ENCODE measurements at places on chromosomes 7 and 10.

DNA sequence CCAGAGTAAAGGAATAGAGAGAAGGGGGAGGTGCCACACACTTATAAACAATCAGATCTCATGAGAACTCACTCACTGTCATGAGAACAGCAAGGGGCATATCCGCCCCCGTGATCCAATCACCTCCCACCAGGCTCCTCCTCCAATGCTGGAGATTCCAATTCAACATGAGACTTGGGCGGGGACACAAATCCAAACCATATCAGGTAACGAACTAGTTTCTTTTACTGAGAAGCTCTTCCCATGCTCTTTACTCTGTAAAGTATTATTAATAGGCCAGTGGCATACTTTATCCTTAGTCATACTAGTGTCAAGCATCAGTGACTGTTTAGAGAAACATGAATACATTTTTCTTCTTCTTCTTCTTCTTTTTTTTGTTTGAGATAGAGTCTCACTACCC, 39.4 kb upstream of the ZNF488 start:
- no peak for DNase-seq

DNA sequence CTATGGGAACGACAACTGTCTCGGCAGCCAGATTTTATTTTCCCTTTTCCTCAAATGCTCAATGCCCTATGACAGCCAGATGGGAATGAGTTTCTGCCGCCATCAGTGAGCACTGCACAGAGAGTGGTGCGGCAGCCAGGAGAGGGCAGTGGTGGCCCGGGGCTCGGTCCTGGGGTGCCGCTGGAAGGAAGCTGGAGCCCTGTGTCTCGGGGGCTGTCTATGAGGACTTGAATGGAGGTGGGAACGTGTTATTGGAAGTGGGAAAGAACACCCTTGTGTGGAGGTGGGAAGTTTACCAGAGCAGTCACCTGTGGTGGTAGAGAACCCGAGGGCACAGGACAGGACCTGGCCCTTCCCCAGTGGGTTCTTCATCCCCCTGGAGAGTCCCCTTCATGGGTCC, 35.8 kb downstream of the JAKMIP3 start:
- DNase-seq, result no peak

GRCh38 chr7:46428295-46428694, 507.2 kb upstream of the IGFBP3 start:
- no peak for DNase-seq

DNA sequence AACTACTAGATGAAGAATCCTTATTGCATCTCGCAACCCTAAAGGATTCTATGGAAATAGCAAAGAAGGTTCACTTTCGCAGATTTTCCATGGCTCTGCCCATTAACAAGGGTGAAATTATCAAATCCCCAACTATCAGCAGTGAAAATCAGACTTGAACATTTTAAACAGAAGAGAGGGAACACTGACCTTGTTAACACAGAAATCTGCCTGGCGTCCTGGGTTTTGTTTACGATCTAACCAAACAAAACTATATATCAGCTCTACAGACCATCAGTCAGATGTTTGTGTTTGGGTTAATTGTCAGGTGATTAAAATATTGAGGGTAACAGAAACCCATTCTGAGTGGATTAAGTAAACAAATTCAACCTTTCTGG, 1.9 kb downstream of the CTTNBP2 start:
- DNase-seq, result no peak

DNA sequence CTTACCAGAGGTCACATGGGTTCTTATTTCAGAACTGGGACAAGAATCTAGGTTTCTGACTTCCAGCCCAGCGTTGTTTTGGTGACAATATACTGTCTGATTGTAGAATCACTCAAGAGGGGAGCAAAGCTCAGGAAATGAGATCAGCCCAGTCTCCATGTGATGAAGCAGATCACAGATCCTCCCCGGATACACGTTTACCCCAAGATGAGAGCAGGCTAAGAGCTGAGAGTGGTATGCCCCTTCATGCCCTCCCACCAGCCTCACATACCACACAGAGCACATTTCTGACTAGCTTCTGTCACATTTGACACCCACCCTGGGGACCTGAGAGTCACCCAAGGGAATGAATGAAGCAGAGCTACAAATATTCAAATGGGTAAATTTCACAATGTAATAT, 27.1 kb upstream of the PRKCQ start:
- DNase-seq, result no peak

GRCh38 chr10:76717141-76717540, 920.5 kb downstream of the KCNMA1 start:
- DNase-seq, result no peak

- no peak for DNase-seq
Measured at GRCh38 chr7:80770061-80770460, 131.6 kb downstream of the CD36 start.

DNA sequence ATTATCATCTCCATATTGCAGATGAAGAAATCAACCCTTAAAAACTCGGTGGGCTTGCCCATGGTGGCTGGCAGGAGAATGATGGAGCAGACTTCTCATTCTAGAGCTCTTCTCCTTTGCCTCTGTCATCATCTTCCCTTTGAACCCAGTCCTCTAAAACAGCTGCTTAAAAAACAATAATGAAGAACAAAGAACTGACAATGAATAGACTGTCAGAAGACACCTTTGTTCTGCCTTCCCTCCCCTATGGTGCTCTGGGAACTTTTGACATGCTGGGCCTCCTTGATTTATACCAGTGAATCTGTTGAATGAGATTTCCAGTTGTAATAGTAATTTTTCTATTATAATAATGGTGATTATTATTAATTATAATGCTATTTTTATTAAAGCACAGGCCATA, 103.0 kb downstream of the SORCS3 start:
- DNase-seq, result no peak

DNA sequence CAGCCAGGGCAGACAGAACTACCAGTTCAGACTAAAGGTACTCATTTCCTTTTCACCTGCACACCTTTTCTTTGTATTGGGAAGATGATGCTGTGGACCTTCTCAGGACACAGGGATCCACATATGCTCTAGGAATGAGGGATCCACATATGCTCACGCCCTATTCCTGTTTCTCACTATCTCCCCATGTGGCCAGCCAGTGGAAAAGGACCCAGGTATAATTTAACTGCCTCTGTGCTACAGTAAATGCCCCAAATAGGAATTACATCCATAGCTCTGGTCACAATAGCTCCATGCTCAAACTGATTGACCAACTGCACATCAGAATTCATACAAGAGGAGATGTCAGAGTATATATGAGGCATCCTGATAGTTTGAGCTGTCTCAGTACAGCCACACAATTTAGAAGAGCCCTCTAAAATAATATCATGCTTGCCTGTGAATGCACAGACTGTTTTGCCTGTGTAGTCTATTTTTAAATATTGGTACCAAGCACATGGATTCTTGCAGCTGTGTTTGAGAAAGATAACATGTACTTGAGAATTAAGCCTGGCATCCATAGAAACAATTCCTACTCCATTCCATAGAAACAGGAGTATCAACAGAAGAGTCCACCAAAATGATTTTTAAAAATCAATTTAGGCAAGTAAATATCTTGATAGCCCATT, 43.7 kb downstream of the CTTNBP2 start:
- no peak for DNase-seq

GRCh38 chr10:68238371-68238770, 6.5 kb upstream of the ATOH7 start:
- DNase-seq, result no peak

- DNase-seq, result no peak
Measured at GRCh38 chr10:21501091-21501490, 24.4 kb downstream of the SKIDA1 start.

DNA sequence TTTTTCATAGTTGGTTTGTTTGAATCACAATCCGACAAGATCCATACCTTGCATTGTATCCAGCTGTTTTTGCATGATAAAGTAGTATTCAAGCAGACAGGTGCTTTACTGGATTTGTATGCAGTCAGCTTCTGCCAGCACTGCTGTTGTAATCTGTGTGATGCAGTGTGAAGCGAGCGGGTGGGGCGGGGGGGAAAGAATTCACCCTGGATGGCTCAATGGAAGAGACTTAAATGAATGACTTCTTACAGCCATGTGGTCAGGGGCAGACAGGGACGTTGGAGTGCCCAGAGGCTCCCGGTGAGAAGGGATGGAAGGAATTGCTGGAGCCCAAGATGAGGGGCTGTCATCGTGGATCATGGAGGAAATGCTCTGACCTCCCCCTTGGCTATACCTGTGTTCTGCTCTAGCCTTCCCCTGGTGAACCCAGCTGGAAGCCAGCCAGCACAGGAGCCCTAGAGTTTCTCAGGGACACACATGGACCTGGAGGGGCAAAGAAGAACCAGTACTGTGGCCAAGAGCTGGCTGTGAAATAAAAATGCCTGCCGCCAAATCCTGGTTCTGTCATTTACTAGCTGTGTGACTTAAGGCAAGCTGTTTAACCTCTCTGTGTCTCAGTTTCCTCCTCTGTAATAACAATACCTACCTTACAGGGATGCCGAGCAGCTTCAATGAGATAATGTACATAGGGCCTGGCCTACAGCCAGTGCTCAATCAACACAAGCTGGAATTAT, 14.1 kb downstream of the NFE2L3 start:
- no peak for DNase-seq

GRCh38 chr10:62708569-62708968, 96.0 kb upstream of the ADO start:
- DNase-seq, result no peak

DNA sequence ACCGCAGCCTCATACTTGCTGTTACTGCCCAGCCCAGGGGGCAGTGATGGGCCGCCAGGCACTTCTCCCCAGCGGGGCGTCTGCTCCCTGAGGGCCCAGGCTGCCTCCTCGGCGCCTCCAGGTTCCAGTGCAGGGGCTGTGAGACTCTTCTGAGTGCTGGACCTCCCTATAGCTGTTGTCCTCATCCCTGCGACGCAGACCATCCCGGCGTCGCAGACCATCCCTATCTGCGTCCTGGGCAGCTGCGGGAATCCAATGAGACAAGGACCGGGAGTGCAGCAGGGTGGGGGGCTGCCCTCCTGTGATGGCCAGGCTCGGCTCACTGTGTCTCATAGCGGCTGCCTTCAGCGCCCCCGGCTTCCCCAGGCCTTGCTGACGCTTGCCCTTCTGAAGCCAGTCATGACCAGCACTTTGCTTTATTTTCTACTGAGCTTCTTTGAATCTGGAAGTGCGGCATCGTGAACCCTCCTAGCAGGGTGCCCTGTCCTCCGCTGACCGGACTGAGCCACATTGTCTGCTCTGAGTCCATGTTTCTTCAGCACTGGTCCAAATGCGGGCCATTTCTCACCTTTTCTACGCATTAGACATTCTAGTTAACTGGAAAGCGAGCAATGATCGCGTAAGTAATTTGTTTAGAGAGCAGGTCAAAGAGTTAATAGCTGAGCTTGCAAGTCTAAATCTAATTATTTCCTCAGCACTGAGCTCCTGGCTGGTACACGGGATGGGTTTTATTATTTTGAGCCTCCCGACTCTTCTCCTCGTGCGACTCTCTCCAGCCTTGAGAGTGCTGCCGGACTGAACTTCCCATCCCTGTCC, 339.5 kb downstream of the WDR37 start:
- no peak for DNase-seq

DNA sequence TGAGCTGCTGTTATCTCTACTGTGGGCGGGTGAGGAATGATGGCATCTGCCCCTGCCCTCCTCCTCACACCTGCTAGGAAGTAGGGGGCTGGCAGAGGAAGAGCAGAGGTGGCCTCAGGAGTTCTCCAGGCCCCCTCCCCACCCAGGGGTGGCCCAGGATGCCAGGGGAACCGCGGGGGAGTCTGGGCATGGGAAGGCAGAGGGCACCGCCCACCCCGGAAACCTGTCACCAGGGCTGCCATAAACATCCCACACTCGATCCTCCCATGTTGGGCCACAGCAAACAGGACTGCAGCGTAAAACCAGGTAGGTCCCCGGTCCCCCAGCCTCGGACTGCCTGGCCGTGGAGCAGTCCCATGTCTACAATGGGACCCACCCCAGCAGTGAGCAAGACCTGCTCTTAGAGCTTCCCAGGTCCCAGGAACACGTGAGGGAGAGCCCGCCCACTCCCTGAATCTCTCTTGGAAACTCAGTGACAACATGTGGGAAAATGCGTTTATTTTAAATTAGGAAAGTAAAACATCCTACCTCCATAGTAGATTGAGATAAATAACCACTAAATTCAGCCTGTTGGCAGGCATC, 23.4 kb downstream of the EBF3 start:
- no peak for DNase-seq

DNA sequence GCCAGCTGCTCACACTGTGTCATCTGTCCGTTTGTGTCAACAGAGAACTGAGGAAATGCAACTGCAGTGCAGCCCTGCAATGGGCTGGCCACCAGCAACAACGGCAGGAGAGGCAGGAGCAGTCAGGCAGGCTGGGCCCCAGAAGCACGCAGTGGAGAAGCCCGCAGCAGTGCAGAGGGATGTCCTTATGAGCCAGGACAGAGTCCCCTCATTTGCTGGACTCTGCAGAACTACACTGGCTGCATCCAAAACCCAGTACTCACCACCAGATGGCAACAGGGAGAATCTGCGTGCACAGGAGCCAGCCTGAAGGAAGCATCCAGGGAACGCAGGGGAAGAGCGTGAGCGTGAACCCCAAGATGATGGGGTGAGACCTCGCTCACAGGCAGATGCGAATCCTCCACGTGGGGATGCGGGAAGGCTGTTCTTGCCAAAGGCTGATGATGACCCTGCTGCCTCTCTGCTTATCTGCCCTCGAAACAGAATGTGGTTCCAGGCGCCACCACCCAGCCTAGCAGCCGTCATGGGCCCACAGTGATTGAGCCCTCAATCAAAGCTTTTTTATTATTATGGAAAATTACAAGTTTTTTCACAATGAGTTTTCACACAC, 232.1 kb downstream of the PTPRN2 start:
- no peak for DNase-seq

DNA sequence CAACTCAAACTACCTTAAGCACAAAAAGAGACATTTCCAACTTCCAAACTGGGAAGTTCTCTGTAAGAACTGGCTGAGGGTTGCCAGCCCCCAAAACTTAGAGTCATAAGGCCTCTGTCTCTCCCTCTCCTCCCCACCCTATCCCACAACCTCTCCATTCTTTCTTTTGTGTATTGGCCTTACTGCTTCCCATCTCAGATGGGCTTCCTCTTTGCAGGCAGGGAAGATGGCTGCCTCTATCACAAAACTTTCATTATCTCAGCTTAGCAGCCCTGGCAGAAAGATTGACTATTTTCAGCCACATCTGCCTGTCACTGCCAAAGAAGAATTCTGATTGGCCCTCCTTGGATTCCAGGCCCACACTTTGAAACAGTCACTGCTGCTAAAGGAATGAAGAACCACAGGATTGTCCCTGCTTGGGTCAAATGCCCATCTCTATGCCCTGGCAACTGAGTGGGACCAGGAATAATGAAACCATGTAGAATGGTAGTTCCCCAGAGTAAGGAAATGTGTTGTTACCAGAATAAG, 58.0 kb upstream of the PRKAR2B start:
- no peak for DNase-seq

DNA sequence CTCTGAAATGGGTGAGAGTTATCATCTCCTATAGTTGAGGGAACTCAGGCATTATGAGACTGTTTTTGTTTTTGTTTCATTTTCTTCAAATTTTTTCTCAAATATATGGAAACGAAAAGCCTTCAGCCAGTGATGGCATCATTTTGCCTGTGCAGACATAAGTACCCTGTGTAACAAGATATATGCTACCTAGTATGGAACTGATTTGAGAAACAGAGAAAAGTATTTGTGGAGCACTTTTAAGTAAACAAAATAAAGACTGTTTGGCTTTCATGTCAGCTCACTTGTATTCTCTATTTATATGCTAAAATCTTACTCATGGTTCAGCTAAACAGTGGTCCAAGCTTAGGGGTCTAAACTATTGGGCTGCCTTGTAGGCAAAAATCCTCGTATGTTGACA, 150.6 kb downstream of the WNT2 start:
- DNase-seq, result peak; percentile 5

GRCh38 chr10:69043931-69044531, 43.9 kb upstream of the SRGN start:
- DNase-seq, result no peak

GRCh38 chr7:6218329-6218728, 54.1 kb downstream of the CYTH3 start:
- DNase-seq, result no peak
